SW 1271 (cell line): ENCODE measurements at places on chromosomes 13 and 19.

DNA sequence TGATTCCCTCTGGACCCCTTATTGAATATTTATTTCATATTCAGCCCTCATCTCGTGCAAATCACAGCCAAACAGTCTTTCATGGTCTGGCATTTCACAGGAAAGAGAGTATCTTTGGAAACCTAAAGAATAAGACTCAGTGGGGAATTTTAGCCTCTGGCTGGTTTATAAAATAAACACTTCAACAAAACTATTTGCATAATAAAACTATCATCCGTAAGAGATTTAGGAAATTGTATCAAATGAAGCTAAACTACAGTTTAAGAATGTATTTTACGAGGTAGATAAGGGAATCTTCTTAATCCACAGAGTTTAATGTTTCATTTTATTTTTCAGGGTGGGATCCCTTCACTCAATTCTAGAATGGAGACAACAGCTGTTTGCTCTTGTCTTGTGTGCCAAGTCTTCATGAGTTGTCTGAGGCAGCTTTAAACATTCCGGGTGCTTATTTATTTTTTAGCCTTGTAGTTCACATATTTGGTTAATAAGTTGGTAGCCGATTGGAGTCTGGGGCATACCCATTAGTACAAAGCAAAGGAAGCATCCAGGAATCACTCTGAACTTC is 634.4 kb upstream of the KLF12 start:
- no peak for DNase-seq

- DNase-seq = no peak
Observed at GRCh38 chr19:2795827-2796658, 10.7 kb downstream of the THOP1 start.

GRCh38 chr13:24043590-24044350 is 116.8 kb upstream of the SPATA13 start:
- DNase-seq = no peak

DNA sequence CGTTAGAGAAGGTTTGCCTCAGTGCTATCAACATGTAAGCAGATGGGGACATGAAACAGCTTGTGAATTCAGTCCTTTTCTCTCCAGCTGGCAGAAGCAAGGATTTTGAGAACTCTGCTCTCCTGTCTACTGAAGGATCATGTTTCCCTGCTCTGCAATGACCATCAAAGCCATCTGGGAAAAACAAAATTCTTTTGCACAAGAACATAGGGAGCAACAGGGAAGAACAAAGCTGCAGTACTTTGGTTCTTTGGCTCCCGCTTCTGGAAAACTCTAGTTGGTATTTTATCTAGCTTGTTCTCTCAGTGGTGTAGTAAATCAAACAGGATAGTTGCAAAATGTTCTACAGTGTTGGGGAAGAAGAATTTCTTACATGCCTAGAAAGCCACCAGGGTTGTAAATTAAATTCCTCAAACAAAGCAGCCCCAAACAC is 270.4 kb downstream of the ENOX1 start:
- no peak for DNase-seq

GRCh38 chr13:109955598-109955997 is 169.2 kb upstream of the IRS2 start:
- no peak for DNase-seq
